ENCODE measurements at places on chromosomes 1 and 21. TPM values are rescaled to one million over a fixed set of nuclear protein-coding genes. Genes with fewer than 3 reads are reported as not detected.

ANGPTL1 gene
- not detected for total RNA-seq

GJA5 gene
- total RNA-seq: under 0.01 TPM

PEAR1 gene
- 53.5 TPM for total RNA-seq

CROCC gene
- total RNA-seq: 20.6 TPM

SORT1 gene
- 16.7 TPM for total RNA-seq

NUP210L gene
- total RNA-seq: 0.09 TPM

S100A7A gene
- total RNA-seq: not detected

GJB3 gene
- 0.05 TPM for total RNA-seq

COL9A2 gene
- 1.2 TPM for total RNA-seq

PRR9 gene
- not detected for total RNA-seq

CDC20 gene
- 22.1 TPM for total RNA-seq

ZBED6 gene
- 10.0 TPM for total RNA-seq

ROR1 gene
- total RNA-seq: 0.17 TPM

ORC1 gene
- 11.2 TPM for total RNA-seq

STMN1 gene
- total RNA-seq: 233 TPM

DPM3 gene
- 41.4 TPM for total RNA-seq
